ENCODE measurements at places on chromosomes 5 and 9.

GRCh38 chr5:87541033-87541432 lies 128.3 kb upstream of the CCNH start:
- DNase-seq = peak; percentile 19

DNA sequence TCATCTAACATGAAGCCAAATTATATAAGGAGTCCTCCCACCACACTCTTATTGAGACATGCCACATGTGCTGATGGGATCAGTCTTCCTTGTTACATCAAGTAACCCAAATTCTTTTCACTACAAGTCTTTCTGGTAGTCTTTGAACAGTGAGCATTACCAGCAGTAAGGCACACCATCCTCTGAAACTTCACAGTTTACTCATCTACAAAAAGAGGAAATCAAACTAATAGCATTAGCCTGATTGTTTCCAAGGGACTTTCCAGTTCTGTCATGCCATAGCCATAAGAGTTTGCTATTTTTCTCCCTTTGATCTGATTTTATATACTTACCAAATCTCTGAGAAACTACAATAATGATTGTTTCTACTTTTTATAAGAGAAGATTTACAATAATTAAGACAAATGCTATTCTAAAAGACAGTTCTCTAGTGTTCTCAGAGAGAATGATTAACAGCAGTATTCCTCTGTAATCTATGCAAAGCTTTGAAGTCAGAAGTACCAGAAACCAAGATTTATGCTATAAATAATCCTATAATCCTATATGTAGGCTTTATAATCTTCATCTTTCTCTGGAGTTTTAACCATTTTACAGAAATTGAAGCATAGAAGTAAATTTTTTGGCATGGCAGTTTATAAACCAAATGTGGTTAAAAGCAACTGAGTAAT lies 166.2 kb upstream of the ACO1 start:
- no peak for DNase-seq

DNA sequence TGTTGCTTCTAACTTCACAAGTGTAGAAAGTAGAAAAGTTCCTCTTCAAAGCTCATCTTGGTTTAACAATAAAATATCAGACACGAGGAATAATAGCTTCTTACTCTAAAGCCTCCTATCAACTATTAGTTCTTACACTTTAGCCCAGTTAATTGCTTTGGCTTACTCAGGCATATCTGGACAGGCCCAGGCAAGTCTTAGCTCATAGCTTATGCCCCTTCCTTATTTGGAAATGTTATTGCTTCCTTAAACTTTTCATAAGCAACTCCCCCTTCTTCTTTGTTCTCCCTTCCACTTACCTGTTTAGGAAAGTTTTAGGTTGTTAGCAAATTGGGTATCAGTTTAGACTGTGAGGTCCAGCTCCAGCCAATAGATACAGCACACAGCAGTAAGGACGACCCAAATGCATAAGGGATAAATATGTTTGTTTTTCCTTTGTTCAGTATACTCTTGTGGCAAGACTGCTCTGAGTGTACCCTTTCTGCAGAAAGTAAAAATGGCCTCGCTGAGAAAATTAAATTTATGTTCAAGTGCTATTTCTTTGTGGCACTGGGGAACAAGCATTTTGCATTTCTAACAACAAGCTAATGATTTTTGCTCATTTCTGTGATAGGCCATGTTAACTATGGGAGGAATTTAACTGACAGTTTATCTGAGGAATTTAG lies 162.1 kb downstream of the SMC2 start:
- DNase-seq = no peak

- DNase-seq = no peak
Observed at GRCh38 chr9:11158063-11158462, 545.3 kb upstream of the PTPRD start.

GRCh38 chr5:31273631-31274378 lies 80.3 kb downstream of the CDH6 start:
- DNase-seq = no peak

- DNase-seq = no peak
Observed at GRCh38 chr9:98732801-98733200, 24.1 kb upstream of the GABBR2 start.

DNA sequence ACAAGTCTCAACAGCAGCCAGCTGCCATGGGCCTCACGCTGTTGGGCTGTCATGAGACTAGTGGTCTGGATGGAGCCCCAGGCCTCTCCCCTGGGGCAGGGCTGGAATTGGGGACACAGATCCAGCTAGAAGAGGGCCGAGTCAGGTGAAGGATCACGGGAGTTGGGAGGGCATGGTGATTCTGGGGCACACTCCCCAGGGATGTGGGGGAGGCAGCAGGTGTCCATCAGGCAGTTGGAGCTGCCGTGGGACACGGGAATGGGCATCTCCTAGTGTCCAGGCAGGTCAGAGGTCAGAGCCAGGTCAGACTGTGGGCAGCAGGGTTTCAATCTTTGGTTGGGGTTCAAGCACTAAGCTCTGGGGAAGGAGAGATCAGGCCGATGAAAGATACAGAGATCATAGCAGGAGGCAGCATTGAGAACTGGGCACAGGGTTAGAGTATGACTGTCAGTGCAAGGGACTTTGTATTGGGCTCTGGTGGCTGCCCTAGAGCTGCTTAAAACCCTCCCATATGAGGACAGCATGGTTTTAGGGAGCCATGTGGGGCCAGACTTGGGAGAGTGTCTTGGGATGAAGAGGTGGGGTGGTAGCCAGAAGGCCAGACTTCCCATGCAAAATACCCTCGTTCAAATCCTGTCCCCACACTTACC lies 59.2 kb downstream of the ARHGEF37 start:
- DNase-seq = no peak

- no peak for DNase-seq
Observed at GRCh38 chr9:114851306-114851705, 45.5 kb upstream of the TNFSF15 start.

DNA sequence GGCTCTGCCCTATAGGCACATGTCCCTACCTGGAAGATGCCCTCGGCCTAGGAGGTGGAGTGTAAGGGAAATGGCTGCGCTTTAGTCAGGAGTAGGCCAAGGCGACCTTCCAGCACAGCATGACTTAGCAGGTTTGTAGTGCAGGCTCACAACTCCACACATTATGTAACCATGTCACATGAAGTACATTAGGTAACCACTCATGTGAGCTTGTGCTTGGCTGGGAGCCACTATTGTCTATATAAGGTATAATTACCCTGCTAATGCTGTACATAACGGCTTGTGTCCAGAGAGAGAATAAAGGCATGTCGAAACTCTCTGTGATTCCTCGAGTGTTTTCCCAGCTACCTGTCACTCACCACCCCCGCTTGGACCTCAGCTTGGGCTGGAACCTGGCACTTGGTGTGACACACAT lies 74.9 kb downstream of the CAMK4 start:
- DNase-seq = peak; percentile 1

- no peak for DNase-seq
Observed at GRCh38 chr5:73183000-73183399, 10.0 kb downstream of the TMEM174 start.

DNA sequence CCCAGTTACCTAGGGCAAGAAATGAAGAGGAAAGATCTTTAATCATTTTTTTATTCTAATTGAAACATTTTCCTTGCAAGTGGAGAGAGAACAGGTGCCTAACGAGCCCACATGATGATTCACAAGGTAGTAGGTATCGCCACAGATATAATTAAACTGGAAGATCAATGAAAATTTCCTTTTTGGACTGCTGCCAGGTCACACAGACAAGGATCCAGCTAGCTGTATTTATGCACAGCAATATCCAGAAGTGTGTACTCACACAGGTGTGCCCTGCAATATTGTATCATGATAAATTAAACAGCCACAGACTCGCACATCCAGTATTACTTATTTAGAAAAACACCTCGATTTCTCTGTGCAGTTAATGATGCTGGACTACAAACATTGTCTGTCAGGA lies 294.0 kb upstream of the SMARCA2 start:
- no peak for DNase-seq

DNA sequence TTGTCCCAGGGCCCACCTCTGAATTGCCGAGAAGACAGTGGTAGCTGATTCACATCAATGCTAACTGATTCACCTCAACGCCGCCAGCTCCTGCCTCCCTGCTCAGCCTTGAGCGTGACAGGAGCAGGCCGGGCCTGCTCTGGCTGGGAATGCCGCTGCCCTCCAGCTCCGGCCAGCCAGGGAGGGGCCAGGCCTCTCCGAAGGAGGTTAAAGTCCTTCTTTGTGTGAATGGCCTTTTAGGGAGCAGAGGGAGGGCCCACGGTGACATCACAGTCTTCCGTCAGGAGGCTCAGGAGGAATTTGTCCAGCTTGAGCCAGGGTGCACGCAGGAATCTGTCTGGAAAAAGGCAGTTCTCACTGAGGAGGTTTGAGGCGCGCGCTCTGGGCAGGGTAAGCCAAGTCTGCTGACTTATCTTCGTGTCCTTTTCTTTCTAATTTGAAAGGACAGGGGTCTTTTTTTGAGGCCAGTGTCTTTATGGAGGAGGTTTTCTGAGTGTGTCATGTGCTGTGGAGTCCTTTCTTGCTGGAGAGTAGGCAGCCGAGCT lies 82.7 kb downstream of the C9orf152 start:
- DNase-seq = peak; percentile 79

DNA sequence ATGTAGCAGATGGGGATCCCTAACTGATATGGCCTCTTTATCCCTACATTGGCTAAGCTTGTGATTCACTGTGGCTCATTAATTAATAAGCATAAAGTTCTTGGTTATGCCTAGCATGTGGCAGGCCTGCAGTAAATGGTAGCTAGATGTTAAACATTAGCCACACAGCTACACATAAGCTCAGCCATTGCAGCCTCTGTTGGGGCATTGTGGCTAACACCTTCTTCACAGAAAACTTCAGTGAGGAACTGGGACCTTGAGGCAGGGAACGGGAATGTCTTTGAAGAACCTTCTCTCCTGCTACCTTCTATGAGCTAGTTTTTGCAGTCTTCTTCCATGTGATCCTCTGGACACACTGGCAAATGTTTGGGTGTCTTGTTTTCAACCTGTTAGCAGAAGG lies 338.2 kb downstream of the NTRK2 start:
- DNase-seq = no peak

GRCh38 chr5:95883185-95884016 lies 60.9 kb upstream of the GLRX start:
- DNase-seq = no peak

DNA sequence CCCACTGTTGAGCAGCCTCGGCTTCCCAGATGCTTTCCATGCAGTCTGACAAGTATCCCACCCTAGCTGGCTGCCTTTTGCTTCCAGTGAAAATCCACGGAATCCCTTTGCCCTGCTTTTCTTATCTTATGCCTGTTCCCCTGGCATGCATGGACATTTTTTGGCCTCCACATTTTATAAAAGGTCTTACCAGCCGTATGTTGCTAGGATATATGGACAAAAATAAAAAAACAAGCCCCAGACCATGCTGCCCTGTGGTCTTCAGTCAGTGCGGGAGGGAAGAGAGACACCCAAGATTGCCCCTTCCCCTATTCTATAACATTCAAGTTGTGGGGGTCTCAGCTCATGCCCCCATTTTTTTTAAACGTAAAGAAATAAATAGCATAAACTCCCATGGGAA lies 129.6 kb downstream of the COL23A1 start:
- no peak for DNase-seq

DNA sequence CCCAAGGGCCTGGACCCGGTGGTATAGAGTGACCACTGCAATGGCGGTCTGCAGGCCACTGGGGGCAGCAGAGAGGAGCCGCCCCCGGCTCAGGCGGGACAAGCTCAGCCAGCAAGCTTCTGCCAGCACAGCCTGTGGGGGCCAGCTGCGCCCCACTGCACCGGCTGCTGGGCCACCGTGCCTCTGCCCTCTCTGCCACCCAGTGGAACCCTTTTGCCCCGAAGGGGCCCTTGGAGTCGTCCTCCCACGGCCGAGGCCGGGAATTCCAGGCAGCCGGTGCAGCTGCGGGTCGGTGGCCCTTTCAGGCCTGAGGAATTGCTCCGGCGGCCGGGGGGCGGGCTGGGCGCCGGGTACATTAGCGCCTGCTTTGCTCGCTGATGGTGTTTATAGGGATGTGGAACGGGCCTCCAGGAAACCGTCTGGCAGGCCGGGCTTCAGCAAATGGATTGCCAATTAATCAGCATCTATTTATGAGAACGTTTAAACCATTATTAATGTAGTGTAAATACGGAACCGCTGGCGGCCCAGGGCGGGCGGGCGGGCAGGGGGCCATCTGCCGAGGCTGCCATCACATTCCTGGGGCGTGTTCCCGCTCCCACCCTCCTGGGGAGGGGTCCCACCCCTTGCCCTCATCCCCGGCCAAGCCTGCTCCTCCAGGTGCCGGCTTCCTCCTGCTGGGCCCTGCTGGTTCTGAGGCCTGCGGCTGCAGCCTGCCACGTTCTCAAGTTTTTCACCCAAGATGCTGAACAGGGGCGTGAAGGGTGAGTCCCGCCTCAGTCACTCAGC lies 127.4 kb downstream of the BARX1 start:
- DNase-seq = peak; percentile 14

DNA sequence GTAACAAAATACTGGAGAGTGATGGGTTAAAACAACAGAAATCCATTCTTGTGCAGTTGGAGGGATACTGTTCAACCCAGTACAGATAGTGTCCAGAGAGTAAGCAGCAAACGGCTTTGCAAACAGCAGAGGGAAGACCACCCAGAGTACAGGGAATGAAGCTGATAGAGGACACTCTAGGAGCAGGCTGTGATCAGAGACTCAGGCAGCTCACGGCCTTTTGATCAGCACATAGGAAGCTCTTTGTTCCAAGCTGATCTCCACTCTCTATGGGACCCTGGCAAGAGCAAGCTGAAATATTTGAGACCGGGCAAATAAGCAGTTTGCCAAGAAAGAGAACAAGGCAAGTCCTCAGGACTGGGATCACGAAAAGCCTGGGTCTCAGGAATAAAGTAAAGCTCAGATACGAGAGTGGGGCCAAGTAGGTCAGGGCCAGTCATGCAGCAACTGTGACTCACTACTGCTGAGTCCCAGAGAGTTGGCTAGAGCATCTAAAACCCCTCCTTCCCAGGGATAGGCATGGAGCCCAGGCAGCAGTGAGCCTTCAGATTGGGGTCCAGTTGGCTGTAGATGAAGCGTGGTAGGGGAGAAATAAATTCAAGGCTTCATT lies 52.4 kb downstream of the MELK start:
- DNase-seq = peak; percentile 66

DNA sequence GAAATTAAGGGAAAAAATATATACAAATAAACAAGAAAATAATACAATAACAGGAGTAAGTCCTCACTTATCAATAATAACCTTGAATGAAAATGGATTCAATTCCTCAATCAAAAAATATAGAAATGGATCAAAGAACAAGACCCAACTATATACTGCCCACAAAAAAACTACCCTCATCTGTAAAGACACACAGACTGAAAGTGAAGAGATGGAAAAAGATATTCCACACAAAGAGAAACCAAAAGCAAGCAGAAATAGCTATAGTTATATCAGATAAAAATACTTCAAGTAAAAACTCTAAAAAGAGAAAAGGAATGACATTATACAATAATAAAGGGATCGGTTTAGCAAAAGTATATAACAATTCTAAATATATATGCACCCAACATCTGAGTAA lies 66.5 kb downstream of the KIAA0825 start:
- no peak for DNase-seq
